ENCODE measurements at places on chromosomes 13 and 19. TPM values are rescaled to one million over a fixed set of nuclear protein-coding genes. Genes with fewer than 3 reads are reported as not detected.
A peak's percentile ranks its signal among the peaks of the same experiment; 100 is the strongest.

- no peaks in the 10 kb centered on the region for H3K27me3 ChIP-seq
- H3K4me1 ChIP-seq = peaks cover 10% of the 10 kb centered on the region
- H3K4me3 ChIP-seq = no peak overlapping the region
- no peak for DNase-seq
- H3K36me3 ChIP-seq = no peaks in the 10 kb centered on the region
- no peak overlapping the region for H3K27ac ChIP-seq
These were observed 38.0 kb upstream of the TPM4 start for GRCh38 chr19:16038196-16038695.

GRCh38 chr13:104737713-104738112 lies 1671.5 kb upstream of the SLC10A2 start:
- no peak for DNase-seq
- H3K27ac ChIP-seq = no peak overlapping the region
- H3K4me1 ChIP-seq = no peaks in the 10 kb centered on the region
- H3K27me3 ChIP-seq = no peaks in the 10 kb centered on the region
- H3K4me3 ChIP-seq = no peak overlapping the region
- H3K36me3 ChIP-seq = no peaks in the 10 kb centered on the region

- H3K4me3 ChIP-seq = no peak overlapping the region
- peaks cover 3% of the 10 kb centered on the region for H3K4me1 ChIP-seq
- DNase-seq = no peak
- peaks cover 8% of the 10 kb centered on the region for H3K27me3 ChIP-seq
- H3K27ac ChIP-seq = no peak overlapping the region
These were observed 7.8 kb upstream of the NCCRP1 start for GRCh38 chr19:39188960-39189359.

DNA sequence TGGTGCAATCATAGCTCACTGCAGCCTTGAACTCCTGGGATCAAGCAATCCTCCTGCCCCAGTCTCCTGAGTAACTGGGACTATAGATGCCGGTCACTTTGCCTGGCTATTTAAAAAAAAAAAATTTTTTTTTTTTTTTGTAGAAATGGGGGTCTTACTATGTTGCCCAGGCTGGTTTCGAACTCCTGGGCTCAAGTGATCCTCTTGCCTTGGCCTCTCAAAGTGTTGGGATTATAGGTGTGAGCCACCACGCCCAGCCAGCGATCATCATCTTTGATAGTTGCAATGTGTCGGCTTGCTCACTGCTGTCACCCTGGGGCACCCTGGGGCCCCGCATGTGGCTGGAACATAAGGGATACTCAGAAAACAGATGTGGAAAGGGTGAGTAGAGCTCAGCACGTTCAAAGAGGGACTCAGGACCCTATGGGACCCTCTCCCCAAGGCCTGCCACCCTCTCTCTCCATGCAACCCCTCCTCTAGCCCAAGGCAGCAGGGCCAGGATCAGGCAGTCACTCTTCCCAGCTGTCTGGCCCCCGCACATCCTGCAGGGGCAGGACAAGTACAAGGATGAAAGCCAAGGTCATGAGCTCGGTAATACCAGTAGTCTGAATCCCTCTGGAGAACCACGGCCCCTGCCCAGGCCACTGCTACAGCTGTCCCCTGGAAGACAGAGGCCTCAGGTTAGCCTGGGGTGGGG lies 6.5 kb upstream of the CCL25 start:
- peaks cover 7% of the 10 kb centered on the region for H3K4me1 ChIP-seq
- no peak overlapping the region for H3K4me3 ChIP-seq
- DNase-seq = no peak
- H3K27me3 ChIP-seq = no peaks in the 10 kb centered on the region
- H3K27ac ChIP-seq = no peak overlapping the region

DNA sequence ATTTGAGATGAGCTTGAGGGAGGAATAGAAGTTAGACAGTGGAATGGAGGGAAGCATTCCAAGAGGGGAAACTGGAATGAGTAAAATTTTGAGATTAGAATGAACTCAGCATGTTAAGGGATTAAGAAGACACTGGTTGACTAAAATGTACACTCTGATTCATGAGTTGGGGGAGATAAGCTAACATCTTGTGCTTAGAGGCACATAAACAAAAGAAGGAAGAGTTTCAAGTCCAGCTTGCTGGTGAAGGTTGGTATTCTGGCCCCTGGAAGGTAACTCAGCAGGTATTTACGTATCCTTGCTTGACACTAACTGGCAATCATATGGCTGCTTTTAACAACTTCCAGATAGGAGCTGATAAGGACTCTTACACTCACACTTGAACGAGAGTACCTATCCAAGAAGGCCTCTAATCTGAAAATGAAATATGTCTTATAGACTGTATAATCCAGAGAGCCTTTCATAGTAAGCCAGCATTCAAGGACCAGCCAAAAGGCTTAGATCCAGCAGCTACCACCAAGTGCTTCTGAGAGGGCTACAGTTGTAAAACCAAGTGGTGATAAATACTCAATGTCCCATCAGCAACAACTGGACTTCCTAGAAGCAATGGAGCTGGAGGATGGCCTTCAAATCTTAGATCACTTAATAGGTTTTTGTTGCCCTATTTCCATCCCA lies 149.7 kb upstream of the SERP2 start:
- no peak overlapping the region for H3K4me3 ChIP-seq
- DNase-seq = no peak
- peaks cover 23% of the 10 kb centered on the region for H3K4me1 ChIP-seq
- peak overlapping the region; percentile 75 for H3K27ac ChIP-seq

- no peak overlapping the region for H3K4me3 ChIP-seq
- no peaks in the 10 kb centered on the region for H3K4me1 ChIP-seq
- no peak for DNase-seq
- no peaks in the 10 kb centered on the region for H3K27me3 ChIP-seq
These were observed 84.0 kb upstream of the PRR20A start for GRCh38 chr13:57056601-57057180.

SMIM24 gene
- total RNA-seq = not detected

All from upper lobe of right lung (tissue), 1 donor.